ENCODE measurements at places on chromosomes 2 and 18.

- no peak for DNase-seq
These were observed 28.9 kb upstream of the CNOT11 start for GRCh38 chr2:101223814-101224231.

- peak; percentile 74 for DNase-seq
These were observed 13.3 kb downstream of the LIMS1 start for GRCh38 chr2:108547606-108548005.

GRCh38 chr2:109399066-109399465 is 214.7 kb downstream of the SEPTIN10 start:
- no peak for DNase-seq

DNA sequence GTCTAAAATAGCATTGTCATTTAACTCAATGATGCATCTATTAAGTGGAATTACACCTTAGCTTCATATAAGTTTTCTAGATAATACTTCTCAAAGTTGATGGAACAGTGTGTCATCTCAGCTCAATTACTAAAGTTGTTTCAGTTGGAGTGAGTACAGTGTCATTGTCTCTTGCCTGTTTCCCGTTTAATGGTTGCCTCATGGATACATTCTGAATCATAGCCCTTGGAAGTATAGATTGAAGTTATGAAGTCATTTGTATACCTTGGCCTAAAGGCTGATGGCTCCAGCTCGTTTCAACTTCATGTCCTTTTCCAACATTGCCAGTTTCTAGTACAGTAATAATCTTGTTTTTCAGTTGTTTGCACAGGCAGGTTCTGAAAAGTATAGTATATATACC is 130.5 kb upstream of the NOSTRIN start:
- DNase-seq: no peak

- no peak for DNase-seq
These were observed 35.3 kb upstream of the FAM98A start for GRCh38 chr2:33634261-33634910.

DNA sequence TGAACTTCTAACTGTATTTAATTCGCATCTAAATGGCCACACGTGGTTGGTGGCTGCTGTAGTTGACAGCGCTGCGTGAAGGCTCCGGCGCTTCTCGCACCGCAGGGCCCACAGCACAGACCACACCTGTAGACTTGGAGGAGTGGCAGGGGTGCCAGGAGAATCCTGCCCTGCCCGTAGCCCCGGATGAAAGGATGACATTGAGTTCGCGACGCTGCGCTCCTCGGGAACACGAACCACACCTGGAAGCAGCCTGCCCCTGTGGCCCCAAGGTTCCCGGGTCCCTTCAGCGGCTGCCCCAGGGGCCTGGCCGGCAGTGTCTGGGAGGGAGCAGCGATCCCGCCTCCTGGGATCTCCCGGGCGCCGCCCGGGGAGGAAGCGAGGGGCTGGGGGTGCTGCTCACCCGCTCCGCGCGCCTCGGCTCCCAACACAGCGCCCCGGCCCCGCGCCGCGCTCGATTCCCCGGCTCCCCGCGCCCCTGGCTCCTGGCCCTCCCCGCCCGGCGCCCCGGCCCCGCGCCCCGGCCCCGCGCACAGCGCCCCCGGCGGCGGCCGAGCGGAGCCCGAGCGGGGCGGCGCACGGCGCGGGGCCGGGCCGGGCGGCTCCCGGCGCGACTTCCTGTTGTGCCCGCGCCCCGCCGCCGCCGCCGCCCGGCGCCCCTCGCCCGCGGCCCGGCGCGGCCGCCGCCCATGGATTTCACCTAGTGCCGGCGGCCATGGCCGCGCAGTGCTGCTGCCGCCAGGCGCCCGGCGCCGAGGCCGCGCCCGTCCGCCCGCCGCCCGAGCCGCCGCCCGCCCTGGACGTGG is at the start of gene RNPEPL1:
Gene RNPEPL1, plus strand, starts transcription at position 613 of the 806 bp plus-strand sequence. Its CDS starts 103 bp downstream, at position 716.
- DNase-seq: no peak

DNA sequence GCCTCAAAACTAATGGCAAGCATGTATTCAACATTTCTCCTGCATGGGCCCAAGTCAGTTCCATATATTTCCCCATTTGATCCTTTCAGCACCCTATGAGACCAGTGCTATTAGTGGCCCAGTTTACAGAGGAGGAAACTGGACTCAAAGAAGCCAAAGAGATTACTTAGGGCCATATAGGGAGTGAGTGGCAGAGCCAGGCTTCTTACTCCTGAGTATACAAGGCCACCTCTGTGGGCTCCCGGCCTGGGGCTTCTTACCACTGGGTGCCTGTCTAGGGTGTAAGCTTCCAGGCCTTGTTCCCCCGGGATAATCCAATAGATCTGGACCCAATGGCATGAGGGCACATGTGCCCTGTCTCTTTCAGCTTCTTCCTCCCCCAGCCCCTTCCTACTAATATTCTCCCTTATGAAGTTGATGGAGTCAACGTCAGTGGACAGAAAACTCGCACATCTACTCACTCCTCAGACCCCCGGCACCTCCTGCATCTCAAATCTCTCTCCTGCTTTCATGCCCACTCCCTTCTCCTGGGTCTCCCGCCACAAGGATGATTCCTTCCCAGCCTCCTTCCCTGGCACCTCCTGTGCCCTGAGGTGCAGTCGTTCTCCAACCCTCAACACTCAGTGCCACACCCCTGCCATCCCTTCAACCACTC is 222.6 kb downstream of the ANAPC1 start:
- DNase-seq: no peak

- DNase-seq: no peak
These were observed 245.9 kb upstream of the REV1 start for GRCh38 chr2:99735753-99736152.

GRCh38 chr2:105517814-105518705 is 119.2 kb upstream of the FHL2 start:
- DNase-seq: no peak

GRCh38 chr18:3827236-3827845 is 377.4 kb downstream of the TGIF1 start:
- peak; percentile 88 for DNase-seq

GRCh38 chr2:34241905-34242762 is 643.0 kb upstream of the FAM98A start:
- no peak for DNase-seq

- no peak for DNase-seq
These were observed 6.8 kb downstream of the MBD2 start for GRCh38 chr18:54217624-54218023.

DNA sequence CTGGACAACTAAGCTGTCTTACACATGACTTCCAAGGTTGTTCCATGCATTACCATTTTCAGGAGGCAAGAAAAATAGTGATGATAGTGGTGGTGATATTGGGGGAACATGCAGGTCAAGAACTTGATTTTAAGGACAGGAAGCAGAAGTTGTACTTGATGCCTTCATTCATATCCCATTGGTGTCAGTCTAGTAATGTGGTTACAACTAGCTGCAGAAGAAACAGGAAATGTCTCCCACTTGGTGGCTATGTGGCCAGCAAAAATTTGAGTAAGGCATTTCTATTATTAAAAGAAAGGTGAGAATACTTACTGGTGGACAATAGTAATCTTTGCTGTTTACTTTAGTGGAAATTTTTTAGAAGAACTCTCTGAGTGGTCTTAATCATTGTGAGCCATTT is 103.4 kb downstream of the ALMS1 start:
- no peak for DNase-seq

GRCh38 chr2:231186325-231186724 is 12.1 kb upstream of the ARMC9 start:
- DNase-seq: no peak

- DNase-seq: no peak
These were observed 29.4 kb downstream of the HADHB start for GRCh38 chr2:26274058-26274613.

DNA sequence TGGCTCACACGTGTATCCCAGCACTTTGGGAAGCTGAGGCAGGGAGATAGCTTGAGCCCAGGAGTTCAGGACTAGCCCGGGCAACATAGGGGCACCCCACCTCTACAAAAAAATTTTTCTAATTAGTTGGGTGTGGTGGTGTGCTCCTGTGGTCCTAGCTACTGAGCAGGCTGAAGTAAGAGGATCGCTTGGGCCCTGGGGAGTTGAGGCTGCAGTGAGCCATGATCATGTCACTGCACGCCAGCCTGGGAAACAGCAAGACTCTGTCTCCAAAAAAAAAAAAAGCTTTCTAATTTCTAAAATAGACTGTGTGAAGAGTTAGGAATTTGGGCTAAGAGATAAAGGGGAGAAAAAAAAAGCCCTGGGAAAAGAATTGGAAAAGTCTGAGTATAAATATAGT is 51.9 kb upstream of the NAB1 start:
- no peak for DNase-seq

DNA sequence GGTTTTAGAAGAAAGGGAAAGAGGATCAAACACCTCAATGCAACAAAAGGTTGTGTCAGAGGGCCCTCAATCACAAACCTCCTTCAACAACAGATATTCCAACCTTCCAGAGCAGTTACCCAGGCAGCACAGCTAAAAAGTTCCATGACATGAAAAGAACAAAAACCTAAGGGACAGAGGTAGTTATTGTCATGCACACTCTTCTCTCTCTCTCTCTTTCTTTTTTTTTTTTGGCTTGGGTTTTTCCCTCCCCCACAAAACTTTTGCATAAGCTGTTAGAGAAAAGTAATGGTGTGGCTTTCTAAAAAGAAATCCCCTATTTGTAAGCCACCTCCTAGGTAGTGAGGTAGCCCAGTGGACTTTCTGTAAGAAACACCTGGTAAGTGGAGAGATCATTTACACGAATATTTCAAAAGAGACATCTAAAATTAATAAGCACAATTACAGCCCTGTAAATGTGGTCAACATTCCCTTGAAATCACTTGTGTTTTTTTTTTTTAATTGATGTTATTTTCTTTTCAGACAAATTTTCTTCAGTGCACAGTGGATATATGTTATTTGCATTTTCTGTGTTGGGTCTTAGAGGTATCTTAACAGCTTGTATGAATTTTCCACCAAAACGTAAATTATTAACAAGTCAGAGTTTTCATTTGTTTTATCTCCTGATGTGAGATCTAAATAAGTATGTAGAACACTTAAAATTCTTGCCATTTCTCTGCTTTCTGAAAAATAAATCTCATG is 48.4 kb downstream of the ZEB2 start:
- DNase-seq: no peak

GRCh38 chr2:106843001-106843909 is 42.7 kb downstream of the ST6GAL2 start:
- no peak for DNase-seq

GRCh38 chr2:68302281-68302875 is 17.4 kb downstream of the CNRIP1 start:
- no peak for DNase-seq

DNA sequence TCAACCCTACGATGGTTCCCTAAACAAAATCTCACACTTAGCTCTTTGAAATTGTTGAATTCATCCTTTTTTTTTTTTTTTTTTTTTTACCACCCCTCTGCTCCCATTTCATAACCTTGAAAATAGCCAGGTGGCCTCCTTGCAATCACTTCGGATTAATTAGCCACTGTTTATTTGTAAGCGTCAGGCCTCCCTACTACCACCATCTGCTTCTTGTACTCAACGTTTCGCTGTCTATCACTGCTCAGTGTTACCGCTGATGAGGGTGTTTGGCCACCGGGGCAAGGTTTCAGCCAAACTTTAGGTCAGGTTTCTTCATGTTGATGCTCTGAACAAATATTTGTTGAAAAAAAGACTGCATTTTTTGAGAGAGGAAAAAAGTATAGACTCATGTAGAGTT is 183.2 kb downstream of the EPHA4 start:
- DNase-seq: no peak

DNA sequence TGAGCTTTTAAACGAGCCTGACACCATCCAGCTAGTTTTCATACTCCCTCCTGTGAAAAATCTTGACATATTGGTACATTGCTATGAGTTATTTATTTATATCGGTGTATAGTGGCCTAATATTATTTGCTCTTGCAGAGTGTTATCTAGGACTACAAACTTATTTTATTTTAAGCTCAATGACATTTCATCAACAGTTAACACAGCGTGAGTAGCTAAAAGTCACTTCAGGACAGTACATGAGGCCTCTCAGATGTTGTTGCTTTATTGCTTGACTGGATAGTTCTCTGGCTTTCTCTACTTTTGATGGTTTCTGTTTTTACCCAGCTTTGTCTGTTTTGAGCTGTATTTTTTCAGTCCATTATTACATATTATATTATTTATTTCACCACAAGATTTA is 172.9 kb upstream of the KLF7 start:
- DNase-seq: no peak

DNA sequence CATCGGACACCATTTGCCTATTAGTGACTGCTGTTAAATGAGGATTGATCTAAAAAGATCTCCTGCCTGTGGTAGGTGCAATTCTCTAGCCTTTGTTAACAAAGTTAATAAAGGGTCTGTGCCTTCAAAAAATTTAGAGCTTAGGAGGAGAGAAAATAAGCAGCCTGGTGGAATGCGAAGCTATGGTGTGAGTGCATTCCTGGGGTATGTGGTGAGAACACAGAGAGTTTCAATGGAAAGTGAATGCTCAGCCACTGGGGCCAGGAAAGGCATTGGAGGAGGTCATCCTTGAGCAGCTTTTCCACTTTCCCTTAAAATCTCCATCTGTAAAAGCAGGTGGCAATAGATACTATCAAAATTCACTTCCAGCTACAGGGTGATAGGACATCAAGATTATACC is 331.2 kb upstream of the LRATD1 start:
- DNase-seq: no peak

GRCh38 chr18:24763765-24764513 is 303.5 kb downstream of the HRH4 start:
- peak; percentile 85 for DNase-seq

DNA sequence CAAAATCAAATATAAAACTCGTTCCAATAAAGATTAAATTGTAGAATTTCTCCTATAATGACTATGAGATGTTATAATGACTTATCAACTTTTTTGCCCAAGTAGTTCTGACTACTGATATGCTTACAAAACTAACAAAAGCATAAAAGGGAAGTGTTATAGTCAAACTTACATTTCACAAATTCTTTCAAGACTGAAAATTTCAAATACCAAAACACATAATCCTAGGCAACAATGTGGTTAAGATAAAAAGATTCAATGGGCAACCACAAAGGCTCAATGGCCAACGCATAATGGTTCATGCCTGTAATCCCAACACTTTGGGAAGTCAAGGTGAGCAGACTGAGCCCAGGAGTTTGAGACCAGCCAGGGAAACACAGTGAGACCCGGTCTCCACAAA is 135.7 kb downstream of the USP34 start:
- DNase-seq: no peak

GRCh38 chr18:58784601-58785137 is 80.0 kb upstream of the ZNF532 start:
- DNase-seq: no peak

- DNase-seq: peak; percentile 40
These were observed 602.9 kb downstream of the NYAP2 start for GRCh38 chr2:226002438-226002837.

DNA sequence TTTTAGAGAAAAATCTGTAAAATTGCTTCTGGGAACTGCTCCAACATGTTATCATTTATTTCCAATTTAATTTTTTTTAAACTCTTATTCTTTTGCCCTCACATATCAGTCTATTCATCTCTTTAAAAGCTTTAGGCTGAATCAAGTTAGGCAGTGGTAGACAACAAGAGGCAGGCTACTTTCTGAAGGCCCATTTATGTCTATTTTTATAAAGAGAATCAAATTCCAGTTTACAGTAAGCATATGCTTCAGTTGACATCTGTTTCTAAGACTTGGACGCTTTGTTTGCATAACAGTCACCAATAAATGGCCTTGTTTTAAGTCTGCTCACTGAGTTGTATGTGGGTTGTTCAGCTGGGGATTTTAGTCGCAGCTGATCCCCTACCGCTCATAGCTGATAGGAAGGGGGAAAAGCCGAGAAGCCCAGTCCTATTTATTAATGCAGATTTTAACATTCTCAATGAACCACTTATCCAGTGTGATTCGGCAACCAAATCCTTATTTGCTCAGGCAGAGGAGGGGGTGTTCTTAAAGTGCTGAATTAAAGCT is 260.4 kb upstream of the SIX3 start:
- peak; percentile 6 for DNase-seq

Measured in COLO829 (cell line).